RPMI8226 (cell line): ENCODE measurements at places on chromosomes 5 and 9.

- no peak for DNase-seq
Measured at GRCh38 chr9:130426883-130427282, 17.9 kb upstream of the ASS1 start.

DNA sequence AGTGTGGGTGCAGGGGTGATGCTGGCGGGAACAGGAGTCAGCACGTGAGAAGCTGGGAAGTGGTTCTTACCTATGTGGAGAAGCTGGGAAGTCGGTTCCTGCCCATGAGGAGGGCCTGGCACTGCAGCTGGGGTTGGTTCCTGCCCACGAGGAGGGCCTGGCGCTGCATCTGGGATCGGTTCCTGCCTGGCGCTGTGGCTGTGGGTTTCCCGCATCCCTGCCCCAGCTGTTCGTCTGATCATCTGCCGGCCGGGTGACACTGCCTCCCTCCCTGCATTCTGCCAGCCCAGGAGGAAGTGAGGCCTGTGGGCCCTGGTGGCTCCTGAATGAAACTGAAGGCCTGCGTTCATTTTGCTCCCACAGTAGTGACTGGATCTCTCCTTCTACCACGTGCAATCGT lies 5.1 kb downstream of the OBP2A start:
- DNase-seq, result peak; percentile 53

- DNase-seq, result no peak
Measured at GRCh38 chr5:93676704-93677103, 64.7 kb downstream of the POU5F2 start.

GRCh38 chr5:168215646-168216045 lies 75.8 kb upstream of the WWC1 start:
- DNase-seq, result no peak

GRCh38 chr5:84764227-84764626 lies 379.5 kb upstream of the EDIL3 start:
- DNase-seq, result no peak

- DNase-seq, result no peak
Measured at GRCh38 chr5:177233206-177233605, 70.3 kb downstream of the RAB24 start.

GRCh38 chr5:95861221-95861863 lies 38.8 kb upstream of the GLRX start:
- no peak for DNase-seq

DNA sequence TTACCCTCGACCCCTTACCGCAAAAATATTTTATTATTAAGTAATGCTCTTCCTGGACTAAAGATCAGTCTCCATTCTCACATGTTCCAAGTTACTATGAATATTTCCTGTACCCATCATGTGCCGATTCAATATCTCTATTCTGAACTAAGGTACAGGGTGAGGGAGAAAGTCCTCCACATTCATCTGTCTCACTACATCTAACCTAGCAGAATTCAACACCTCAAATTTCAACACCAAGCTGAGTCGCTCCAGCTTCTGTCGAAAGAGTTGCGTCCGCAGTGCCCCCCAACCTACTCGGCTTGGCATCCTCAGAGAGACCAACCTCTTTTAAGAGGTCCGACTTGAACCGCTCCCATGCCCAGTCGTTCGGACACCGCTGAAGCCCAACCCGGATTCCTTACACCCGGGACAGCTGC lies 1.0 kb downstream of the CERT1 start:
- no peak for DNase-seq

DNA sequence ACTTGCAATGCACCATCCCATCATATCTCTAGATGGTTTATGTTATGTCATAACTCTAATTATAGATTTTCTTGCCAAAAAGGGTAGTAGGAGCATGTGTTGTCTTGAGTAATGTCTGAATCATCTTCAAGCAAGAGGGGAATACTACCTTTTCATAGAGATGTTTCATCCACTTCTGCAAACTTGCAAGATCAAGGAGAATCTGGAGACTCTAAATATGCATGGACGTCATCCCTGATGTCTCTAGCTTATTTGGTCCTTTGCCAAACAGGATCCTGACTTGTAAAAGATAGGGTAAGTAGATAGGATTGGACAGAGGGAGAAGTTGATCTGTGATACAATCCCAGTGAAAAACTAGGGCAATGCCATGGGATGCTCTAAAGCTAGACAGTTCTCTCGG lies 246.5 kb downstream of the DMRTA1 start:
- DNase-seq, result no peak

DNA sequence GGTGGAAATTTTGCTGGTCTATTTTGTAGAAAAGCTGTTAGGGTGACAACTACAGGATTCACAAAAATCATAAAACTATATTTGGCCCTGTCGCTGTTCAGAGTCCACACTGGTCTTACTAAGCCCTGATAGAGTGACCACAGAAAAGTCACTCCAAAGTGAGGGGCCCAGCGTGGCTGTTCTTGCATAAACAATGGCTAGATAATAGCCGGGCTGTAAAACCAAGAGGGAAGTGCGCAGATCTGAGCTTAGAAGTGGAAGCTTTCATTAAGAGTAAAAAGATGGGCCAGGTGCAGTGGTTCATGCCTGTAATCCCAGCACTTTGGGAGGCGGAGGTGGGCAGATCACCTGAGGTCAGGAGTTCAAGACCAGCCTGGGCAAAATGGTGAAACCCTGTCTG lies 15.5 kb upstream of the CTSL start:
- no peak for DNase-seq

DNA sequence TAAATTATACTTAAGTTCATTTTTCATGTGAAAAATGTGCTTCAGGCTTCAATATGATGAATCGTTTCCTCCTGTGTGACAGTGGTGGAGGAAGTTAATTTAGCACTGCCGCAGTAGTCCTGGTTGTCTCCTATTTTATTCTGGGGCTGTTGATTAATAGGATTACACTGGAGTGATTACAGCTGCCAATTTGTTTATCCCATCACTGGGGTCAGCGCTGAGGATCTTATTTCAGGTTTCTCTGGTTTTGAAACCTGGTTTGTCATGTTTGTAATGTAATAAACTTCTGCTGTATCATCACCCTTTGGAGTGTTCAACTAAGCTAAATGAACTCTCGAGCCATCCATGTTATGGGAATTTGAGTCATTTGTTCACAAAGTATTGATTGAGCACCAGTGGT lies 241.7 kb upstream of the KCNN2 start:
- no peak for DNase-seq

- DNase-seq, result peak; percentile 92
Measured at GRCh38 chr9:128051932-128052709, 15.0 kb downstream of the NAIF1 start.

DNA sequence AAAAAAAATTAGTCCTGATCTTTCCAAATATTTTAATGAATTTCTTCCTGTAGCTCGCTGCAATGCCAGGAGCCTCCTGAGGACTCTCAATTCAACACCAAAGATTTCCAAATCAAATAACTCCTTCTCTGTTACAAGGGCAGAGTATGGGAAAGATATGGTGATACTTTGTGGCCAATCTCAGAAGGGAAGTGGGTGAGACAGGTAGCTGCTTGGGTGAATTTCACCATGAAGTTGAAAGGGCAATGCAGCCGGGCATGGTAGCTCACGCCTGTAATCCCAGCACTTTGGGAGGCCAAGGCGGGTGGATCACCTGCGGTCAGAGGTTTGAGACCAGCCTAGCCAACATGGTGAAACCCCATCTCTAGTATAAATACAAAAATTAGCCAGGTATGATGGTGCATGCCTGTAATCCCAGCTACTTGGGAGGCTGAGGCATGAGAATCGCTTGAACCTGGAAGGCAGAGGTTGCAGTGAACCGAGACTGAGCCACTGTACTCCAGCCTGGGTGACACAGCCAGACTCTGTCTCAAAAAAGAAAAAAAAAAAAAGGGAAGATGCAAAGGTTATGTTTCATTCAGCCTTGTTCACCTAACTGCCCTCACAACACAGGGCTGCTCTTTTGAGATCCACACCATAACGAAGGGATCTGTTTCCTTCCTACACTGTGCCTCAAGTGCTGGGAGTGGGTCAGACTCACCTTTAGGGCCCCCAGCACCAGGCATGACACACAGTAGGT lies 58.6 kb downstream of the PTPN3 start:
- no peak for DNase-seq
